ENCODE measurements at places on chromosomes 1 and 21. TPM values are rescaled to one million over a fixed set of nuclear protein-coding genes. Genes with fewer than 3 reads are reported as not detected.

FAM177B gene
- 30.0 TPM for polyA plus RNA-seq

MROH7 gene
- polyA plus RNA-seq, result not detected

LCE3E gene
- polyA plus RNA-seq, result not detected

PLD5 gene
- not detected for polyA plus RNA-seq

PTGS2 gene
- polyA plus RNA-seq, result 0.08 TPM

RAB4A gene
- 37.8 TPM for polyA plus RNA-seq

KCNE1 gene
- polyA plus RNA-seq, result not detected

WRAP73 gene
- 29.7 TPM for polyA plus RNA-seq

CENPL gene
- 7.2 TPM for polyA plus RNA-seq

MEF2D gene
- 16.2 TPM for polyA plus RNA-seq

Data from IgD-negative memory B cell (primary cell).